T1000 (cell line): ENCODE measurements at places on chromosomes 3 and 15.

GRCh38 chr15:29142129-29142747 is 127.4 kb downstream of the NSMCE3 start:
- DNase-seq = no peak

DNA sequence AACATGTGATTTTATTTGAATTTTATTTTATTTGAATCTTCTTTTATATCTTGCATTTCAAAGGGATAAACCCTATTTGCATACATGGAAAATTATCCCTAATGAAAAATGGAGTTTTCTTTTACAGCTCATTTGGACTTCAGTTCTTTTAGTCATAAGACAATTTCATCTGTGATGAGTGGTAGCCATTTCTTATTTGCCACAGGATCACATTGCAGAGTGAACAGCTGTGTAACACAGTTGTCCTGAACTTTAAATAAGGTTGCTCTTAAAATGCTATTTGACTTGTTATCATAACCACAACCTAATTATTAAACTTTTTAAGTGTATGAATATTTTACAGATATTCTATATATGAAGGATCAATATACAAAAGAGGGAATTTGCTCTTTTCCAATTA is 221.7 kb upstream of the ROPN1 start:
- DNase-seq = no peak

DNA sequence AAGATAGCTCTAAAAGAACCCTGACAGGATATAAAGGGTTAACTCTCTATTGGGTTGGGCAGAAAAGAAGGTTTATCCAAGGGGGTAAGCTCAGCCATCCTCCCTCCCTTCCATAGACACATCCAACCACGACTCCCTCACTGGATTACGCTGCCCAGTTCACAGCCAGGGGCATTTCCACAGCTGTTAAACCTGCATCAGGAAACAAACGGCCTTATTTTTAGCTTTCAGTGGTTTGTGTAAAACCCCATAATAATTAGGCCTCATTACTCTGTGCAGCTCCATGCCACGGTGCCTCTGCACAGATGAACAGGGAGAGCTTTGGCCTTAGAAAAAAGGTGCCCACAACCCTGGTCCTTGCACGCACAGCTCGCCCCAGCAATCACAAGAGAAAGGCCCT is 110.6 kb downstream of the GABRB3 start:
- DNase-seq = no peak

DNA sequence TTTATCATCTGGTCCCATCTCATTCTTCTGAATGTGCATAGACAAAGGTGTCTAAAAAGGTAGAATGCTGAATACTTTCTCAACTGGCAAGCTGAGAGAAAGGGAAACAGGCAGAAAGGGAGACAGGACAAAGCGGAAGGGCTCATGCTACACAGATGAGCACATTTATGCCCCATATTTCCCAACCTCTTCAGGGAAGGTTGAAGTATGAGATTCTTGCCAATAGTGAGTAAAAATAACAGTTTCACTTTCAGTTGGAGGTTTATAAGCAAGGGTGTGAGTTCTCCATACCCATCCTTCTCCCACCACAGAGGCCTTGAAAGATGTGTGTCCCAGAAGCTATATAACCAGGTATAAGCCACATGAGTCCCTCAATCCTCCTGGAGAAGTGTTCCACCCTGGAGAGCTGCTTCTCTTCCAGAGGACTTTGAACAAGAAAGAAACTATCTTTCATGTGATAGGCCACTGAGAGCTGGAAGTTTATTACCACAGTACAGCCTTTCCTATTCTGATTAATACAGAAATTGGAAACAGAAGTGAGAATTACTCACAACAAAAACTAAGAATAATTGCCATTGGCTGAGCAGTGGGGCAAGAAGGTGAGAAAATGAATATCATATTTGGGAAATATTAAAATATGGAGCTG is 709.4 kb upstream of the NR2F2 start:
- no peak for DNase-seq

- no peak for DNase-seq
Measured at GRCh38 chr3:65716071-65716751, 322.5 kb downstream of the MAGI1 start.

DNA sequence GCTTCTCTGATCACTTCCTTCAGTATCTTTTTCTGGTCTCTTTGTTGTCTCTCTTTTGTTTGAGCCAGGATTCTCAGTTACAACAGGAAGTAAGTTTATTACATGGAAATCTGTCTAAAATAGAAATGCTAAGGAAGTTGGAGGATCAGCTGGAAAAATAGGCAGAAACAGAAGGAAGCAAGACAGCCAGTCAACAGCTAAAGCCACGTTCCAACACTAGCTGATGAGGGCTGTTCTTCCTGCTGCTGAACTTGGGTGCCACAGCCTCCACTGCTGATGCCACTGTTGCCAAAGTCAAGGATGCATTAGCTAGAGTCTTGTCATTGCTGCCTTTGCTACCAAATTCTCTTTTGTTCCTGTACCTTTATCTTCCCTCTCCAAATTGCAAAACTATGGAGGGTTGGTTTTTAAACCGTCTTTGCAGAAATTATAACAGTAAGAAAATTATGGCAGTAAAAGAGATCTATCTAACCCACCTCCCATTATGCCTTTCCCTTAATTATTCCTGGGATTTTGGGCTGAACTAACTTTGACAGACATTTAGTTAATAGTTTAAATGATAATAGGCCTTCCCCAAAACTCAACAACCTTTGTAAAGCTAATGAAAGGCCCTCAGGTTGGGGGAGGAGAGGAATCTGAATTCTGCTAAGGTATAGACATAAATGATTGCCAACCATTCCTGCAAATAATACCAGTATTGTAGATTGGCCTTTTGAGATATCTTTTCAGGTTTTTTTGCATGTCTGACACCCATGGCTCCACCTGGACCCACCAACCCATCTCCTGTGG is 27.4 kb upstream of the OR5K4 start:
- no peak for DNase-seq
